Posterior cingulate gyrus (tissue), 11 donors: ENCODE measurements at places on chromosomes 2 and 18.

DNA sequence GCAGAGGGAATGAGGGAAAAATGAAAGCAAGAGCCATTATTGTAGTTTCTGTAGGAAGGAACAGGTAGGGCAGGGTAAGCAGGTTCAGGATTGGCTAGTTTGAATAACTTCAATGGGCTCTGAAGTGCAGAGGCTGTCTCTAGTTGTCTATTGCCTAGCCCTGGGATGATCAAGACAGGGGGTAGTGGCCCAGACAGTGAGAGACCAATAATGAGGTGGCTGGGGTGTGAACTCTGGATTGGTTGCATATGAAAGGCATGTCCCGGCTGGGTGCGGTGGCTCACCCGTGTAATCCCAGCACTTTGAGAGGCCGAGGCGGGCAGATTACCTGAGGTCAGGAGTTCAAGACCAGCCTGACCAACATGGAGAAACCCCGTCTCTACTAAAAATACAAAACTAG is 67.5 kb upstream of the SLC38A11 start:
- no peak for DNase-seq

DNA sequence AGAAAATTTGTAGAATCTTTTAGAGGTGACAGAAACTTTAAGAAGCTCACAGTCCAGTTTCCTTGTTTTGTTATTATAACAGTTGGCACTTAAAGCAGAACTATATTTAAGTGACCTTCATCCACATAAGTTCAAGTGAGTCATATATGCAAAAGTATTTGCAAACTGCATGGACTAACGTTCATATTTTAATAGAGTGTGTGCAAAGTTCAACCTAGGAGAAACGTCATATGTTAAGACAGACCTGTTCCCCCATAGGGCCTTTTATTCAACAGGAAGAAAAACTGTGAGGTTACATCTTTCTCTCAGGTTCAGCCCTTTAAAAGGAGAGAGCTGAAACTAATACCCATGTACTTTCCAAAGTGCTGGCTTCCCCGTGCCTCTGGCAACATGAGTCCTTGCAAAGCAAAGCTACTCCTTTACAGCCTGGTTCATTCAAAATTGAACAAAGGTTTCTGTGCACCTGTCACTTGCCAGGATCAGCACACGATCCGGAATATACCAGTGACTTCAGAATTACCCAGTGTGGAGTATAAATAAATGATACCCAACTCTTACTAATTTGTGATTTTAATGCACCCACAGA is 280.0 kb upstream of the RAB12 start:
- DNase-seq, result no peak

DNA sequence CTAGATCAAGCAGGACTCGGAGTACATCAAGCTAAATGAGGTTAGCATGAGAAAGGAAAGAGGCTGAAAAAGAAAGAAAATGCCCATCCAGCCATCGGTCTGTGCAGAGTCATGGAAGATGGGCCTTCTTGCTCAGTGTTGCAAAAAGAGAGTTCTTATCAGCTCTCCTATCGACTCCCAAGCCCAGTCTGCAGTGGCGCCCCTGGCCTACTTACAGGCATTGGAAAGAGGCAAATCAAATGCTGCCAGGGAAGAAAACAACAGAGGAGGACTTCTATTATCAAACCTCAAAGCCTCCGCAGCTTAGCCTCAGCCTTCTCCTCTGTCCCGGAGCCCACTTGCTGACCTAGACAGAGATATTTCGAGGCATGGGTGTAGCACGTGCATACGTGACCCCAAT is 66.0 kb downstream of the CDH2 start:
- DNase-seq, result no peak

GRCh38 chr2:136122661-136123060 is 4.7 kb upstream of the CXCR4 start:
- no peak for DNase-seq

DNA sequence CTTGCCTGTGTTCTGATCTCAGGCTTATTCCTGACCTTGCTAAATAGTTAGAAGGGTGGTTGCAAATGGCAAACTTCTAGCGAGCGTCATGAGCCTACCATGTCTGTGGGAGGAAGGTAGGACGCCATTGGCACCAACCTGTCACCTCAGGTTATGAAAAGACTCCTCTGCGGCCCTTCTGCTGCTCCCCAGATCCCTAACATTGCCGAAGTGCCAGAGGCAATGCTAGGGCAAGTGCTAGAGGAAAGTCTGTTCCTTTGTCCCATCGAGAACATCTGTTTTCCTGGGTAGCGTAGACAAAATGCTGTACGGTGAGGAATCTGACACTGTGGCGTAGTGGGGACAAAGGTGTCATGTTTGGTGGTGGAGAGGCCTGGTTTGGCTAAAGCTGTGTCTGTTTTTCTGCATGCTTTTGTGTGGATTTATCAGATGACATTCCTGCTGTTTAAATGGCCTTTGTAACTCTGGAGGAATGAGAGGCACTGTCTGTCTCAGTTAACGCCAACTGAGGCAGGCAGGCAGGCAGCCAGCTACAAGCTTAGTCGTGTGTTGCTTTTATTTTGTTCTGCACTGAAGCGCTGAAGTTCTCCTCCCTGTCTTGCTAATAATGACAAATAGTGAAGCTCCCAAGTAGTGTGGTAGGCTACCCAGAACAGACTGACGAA is 94.1 kb downstream of the PRPF40A start:
- peak; percentile 44 for DNase-seq

GRCh38 chr2:168495524-168495923 is 39.5 kb downstream of the CERS6 start:
- DNase-seq, result no peak

- DNase-seq, result no peak
These were observed 161.3 kb downstream of the SPP2 start for GRCh38 chr2:234211797-234212196.

- DNase-seq, result no peak
These were observed 7.1 kb upstream of the UPP2 start for GRCh38 chr2:158094487-158095092.

- no peak for DNase-seq
These were observed 11.1 kb upstream of the GORASP2 start for GRCh38 chr2:170917957-170918356.

DNA sequence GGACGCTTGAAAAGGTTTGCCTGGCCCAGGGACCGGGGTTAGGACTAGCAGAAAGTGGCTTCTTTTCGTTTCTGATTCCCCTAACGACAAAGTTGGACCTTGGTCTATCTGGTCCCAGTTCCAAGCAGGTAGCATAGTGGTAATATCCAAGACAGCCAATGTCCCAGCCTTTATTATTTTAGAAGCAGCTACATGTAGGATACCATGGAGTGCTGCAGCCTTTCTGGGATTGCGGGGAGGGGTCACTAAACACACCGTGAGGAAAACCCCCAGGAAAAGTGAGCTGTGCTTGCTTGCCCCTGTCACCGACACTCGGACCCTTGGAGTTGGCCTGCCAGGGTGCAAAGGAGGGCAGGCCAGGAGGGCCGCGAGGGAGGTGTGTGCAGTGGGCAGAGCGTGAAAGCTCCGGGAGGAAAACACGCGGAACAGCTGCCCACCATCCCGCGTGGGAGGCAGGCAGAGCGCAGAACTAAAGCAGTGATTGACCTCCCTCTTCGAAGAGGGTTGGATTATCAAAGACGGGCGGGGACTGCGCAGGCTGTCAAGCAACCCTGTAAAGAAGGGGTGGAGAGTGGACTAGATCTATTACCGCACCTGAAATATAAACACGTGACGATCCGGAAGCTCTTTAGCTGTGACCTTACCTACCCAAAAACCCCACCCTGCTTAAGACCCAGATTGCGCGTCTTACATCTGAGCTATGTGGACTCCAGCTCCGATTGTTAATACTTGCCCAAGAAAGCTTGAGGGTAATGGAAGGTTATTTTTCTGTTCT is 624 bp upstream of the MAP4K3 start:
- peak; percentile 17 for DNase-seq
